ENCODE measurements at places on chromosomes 11 and 22.
A peak's percentile ranks its signal among the peaks of the same experiment; 100 is the strongest.

- DNase-seq: no peak
Observed at GRCh38 chr11:36053862-36054261, 110.0 kb downstream of the LDLRAD3 start.

GRCh38 chr11:112211536-112211935, 14.7 kb upstream of the PTS start:
- no peak for DNase-seq

DNA sequence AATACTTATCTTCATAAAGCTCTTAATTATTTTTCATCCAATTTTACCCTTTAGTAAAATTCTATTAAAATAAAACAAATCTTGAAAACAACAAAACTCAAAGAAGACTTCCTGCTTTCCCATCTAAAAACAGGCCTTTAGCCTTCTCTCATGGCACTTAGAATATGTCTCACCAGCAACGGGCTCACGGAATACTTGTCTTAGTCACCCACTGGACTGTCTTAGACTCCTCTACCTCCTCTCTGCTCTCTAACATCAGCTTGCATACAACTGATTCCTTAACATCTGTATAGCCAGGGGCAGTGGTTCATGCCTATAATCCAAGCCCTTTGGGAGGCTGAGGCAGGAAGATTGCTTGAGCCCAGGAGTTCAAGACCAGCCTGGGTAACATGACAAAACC, 13.7 kb downstream of the HPS5 start:
- DNase-seq: no peak

DNA sequence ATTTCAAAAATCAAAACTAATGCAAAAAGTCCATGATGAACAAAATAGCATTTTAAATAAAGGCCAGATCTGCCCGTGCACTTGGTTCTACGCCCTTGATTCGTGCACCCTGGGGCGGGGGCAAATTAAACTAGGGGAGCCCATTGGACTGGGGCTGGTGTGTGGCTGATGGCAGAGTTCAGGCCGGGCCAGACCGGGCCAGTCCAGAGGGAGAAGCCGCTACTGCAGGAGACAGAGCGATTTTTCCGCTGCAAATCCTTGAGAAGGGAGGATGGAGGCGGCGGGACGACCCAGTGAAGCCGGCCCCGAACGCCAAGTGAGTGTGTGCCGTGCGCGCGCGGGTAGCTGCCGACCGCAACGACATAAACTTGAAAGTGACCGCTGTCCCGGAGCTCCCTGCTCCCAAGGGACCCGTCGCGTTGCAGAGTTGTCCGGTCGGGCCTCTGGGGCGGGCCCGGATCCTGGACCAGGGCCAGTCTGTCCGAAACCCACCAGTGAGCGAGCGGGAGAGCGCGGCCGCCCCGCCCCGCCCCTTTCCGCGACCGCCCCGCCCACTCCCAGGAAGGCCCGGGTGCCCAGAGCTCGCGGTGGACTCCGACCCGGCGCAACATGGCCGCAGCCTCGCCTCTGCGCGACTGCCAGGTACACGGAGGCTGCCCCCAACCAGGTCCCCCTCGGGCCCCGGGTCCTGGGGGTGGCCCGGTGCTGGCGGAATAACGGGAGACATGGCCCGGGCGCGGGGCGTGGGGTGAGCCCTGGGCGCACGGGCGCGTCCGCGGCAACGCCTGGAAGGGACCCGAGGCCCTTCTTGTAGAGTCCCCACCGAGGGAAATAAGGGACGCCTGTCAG, at the start of gene TTC38:
Gene TTC38, plus strand, starts transcription at position 578 of the 849 bp plus-strand sequence. Its CDS starts 32 bp downstream, at position 610.
- peak; percentile 87 for DNase-seq

DNA sequence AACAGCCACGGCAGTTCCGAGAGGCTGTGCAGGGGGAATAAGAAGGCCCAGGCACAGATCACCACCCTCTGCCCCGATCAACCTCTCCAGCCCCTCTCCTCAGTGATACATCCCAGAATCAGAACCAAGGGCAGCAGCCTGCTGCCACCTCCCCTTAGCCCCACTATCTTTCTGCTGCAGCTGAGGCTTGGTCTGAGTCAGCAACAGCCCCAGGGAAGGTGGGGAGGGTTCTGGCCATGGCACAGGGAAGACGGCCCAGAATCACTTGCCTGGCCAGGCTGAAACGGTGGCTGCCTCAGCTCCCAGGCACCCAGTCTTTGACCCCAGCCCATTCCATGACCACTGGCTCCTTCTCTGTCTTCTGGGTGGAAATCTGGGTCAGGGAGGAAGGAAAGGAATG, 2.3 kb downstream of the CHID1 start:
- no peak for DNase-seq

GRCh38 chr11:1494650-1495049, 8.1 kb upstream of the MOB2 start:
- DNase-seq: no peak

- no peak for DNase-seq
Observed at GRCh38 chr22:20728523-20729190, 45.3 kb upstream of the SERPIND1 start.

- DNase-seq: no peak
Observed at GRCh38 chr11:7889985-7890384, 41.1 kb downstream of the OR10A6 start.

DNA sequence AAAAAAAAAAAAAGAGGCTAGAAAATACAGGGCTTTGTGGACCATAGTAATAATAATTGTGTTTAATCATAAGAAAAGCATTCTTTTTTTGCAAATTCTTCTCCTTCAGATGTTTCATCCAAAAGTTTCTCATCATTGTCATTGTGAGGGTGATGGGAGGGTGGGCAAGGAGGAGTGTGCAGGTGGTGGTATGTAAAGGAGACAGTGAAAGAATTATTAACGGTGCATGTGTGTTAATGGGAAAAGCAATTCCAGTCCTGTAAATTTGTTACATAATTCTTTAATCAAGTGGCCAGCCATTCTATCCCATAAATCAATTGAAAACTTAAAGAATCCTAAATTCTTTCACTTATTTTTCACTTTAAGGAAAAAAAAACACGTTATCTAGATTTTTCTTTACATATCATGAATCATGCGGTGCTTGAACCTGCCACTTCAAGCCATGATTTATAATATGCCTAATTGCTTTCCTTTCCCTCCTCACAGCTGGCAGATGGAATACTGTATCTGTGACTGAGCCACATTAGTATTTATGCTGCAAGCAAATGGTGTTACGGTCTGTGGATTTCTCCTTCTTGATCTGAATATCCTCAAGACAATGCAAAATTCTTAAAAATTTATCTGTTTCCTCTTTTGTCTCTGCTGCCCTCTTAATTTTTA, 318.5 kb downstream of the JRKL start:
- DNase-seq: no peak

- DNase-seq: no peak
Observed at GRCh38 chr22:43315687-43316217, 27.4 kb downstream of the SCUBE1 start.

DNA sequence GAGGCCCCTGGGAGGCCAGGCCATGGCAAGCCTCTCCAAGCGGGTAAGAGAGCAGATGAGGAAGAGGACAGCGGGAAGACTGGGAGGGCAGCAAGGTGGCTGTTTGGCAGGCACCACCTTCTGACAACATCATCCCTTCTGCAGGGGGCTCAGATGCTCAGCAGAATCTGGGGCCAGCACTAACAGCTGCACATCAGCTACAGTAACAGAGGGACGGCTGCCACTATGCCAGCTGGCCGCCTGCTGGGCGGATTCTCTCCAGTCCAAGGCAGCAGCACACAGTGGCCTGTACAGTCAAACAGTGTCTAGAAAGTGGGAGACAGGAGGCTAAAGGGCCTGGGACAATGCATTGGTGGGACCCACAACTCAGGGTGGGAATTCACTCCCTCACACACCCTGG, 10.7 kb upstream of the TXN2 start:
- DNase-seq: no peak

GRCh38 chr11:133579165-133580031, 47.1 kb upstream of the OPCML start:
- DNase-seq: no peak

GRCh38 chr11:57322256-57323166, 2.2 kb downstream of the TNKS1BP1 start:
- peak; percentile 75 for DNase-seq

- no peak for DNase-seq
Observed at GRCh38 chr11:14331476-14332136, 27.4 kb downstream of the RRAS2 start.

DNA sequence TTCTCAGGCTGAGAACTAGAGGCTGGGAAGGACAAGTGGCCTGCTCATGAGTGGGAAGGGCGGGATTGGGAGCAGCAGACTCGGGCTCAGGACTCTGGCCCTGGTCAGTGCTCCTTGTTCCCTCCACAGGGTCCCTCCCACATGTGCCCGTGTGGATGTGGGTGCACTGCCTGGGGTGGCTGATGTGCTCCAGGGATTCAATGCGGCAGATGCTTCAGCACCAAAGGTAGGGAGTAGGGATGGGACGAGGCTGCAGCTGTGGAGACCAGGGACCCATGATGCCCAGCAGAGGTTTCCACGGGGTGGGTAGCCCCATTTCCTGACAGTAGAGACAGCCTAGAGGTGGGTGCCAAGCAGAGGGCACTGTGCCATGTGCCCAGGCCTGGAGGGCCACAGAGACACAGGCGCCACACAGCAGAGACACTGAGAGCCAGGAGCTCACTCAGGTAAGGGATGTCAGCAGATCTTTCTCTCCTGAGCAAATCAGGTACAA, 89.5 kb downstream of the GGTLC2 start:
- DNase-seq: no peak

GRCh38 chr11:109619498-109619897, 197.5 kb downstream of the C11orf87 start:
- DNase-seq: no peak

DNA sequence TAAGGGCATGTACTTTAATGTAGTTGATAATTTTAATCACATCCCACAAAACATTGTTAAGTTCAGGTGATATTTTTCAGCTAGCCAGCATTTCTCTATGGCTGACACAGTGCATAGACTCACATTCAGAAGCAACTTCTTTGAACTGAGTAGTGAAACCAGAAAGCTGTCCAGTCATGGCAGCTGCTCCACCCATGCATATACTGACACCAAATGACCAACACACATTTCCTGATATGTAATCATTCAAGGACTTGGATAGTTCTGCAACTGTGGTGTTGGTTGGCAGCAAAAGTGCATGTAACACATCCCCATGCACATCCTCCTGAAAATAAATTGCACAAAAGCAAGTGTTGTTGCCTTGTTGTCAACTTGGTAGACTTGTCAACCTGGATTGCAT, 39.7 kb downstream of the CALCA start:
- DNase-seq: no peak

- no peak for DNase-seq
Observed at GRCh38 chr11:36763187-36763586, 165.2 kb upstream of the RAG2 start.

GRCh38 chr11:45344028-45344427, 57.9 kb upstream of the SYT13 start:
- DNase-seq: no peak

DNA sequence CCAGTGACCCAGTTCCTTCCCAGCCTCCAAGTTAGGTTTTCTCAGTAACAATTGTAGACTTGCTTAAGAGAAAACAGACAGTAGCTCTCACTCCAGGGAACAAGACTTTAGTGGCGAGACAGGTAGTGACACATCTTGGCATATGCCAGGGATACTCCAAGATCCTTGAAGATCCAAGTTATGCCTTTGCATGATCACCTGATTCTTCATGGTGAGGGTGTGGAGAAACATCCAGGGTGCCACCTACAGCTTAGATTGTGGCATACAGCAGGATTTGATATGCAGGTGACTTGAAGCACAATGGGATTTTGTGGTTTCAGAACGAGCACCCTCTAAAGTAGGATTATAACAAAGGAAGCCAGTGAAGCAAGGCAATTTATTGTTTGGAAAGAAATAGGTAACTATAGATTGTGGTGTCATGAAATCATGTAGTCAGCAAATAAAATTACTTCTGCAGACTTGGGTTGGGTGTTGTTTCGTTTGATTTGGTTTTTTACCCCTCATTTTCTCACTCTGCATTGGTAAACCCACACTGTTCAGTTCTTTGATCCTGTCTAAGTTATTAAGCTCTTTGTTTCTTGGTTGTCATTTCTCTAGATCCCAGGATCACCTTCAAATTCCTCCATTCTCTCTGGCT, 9.2 kb downstream of the POU2AF3 start:
- DNase-seq: no peak

GRCh38 chr22:36010882-36011281, 17.7 kb downstream of the RBFOX2 start:
- no peak for DNase-seq

GRCh38 chr11:116224154-116224888, 548.5 kb downstream of the BUD13 start:
- DNase-seq: peak; percentile 23

DNA sequence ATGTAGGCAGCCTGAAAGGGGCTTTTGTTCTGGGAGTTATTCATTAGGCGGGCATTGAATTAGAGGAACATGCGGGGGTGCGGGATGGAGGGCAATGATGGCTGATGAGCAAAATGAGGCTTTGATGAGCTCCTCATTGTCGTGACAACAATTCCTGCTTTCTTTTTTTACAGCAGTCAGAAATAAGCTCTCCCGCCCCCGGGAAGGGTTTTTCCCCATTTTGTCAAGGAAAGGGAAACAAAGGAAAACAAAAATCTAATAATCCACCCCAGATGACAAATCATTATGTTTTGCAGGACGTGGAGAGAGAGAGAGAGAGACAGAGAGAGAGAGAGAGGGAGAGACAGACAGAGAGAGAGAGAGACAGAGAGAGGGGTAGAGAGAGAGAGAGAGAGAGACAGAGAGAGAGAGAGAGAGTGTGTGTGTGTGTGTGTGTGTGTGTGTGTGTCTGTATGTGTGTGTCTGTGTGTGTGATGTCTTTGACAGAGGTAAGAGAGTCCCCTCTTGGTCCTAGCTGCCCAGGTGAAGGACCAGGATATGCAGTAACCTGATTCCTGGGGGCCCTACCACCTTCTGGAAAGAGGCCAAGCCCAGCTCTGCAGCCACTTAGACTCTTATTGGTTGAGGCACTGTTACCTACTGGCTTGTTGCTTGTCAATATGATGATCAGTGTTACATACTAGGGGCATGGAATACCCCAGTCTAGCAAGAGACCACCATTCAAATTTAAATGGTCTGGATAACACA, 46.7 kb upstream of the PARVA start:
- peak; percentile 64 for DNase-seq

GRCh38 chr11:72812967-72813739, 1.1 kb upstream of the ATG16L2 start:
- DNase-seq: no peak

DNA sequence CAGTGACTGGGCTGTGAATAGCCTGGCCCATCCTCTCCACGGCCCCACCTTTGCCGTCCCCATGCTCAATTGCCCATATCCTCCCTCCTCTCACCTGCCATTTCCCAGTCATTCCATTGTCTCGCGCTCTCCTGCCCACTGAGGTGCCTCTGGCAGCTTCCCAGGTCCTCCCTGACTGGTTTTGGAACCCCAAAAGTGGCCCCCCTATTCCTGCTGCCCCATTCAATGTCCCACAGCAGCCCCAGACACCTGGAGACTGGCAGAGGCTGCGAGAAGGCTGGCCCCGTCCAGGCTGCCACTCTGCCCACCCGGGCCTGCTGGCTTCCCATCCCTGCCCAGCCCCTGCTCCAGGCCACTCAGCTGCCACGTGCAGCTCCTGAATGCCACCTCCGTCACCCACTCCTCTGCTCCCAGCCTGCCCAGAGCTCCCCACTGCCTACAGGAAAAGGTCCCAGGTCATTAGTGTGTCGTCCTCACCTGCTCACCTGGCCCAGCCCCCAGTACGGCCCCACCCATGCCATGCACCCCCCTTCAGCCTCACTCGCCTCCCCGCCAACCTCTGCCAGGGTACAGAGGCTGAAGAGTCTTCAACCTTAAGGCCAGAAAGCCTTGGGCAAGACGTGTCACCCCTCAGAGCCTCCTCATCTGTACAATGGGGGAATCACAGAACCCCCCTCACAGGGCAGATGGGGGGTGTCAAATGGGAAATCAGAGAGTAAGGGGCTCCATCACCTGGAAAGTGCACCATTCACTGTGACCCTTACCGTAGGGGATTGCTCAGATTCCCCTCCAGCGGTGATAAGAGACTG, 37.5 kb downstream of the KCNJ4 start:
- no peak for DNase-seq

- DNase-seq: no peak
Observed at GRCh38 chr11:11567936-11568650, 53.7 kb downstream of the GALNT18 start.

Data from anterior cingulate cortex (tissue), 58 donors.